ENCODE measurements at places on chromosomes 16 and 17.

GRCh38 chr17:75878174-75878998 lies at the start of gene TRIM47:
Gene TRIM47 (minus strand): TSS chr17:75878581. CDS start chr17:75878548, 33 bp downstream.
- no peak for DNase-seq

- DNase-seq: no peak
These were observed 70.3 kb downstream of the PMP22 start for GRCh38 chr17:15194859-15195277.

DNA sequence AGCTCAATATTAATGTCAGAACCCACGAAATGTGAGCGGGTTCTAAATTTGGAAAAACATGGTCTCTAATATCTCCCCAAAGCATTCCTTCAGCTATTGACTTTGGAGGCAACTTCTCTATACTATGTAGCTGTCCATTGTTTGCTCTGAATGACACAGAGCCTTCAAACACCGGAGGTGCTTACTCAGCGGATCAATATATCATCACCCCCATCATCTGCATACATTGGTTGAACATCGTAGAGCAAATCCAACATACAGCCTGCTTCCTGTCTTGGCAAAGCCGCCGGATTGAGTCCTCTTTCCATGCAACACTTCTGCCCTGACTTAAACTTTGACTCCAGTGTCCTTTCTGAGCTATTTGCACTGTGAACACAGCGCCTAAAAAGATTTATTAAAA lies 61.3 kb downstream of the C17orf67 start:
- no peak for DNase-seq

- DNase-seq: no peak
These were observed 136.5 kb downstream of the CMIP start for GRCh38 chr16:81581107-81581506.

GRCh38 chr17:17913695-17914332 lies 58.4 kb downstream of the TOM1L2 start:
- no peak for DNase-seq

GRCh38 chr16:48432136-48432535 lies 46.9 kb upstream of the SIAH1 start:
- no peak for DNase-seq

Measured in stimulated activated CD4-positive, alpha-beta T cell treated with anti-CD3 and anti-CD28 coated beads, Interleukin-1b, Interleukin-23, amount 100 ng/mL, for 4 hours (primary cell).